ENCODE measurements at places on chromosomes 3 and 15.

GRCh38 chr15:41772720-41773331, 1.5 kb upstream of the MAPKBP1 start:
- peak; percentile 39 for DNase-seq

DNA sequence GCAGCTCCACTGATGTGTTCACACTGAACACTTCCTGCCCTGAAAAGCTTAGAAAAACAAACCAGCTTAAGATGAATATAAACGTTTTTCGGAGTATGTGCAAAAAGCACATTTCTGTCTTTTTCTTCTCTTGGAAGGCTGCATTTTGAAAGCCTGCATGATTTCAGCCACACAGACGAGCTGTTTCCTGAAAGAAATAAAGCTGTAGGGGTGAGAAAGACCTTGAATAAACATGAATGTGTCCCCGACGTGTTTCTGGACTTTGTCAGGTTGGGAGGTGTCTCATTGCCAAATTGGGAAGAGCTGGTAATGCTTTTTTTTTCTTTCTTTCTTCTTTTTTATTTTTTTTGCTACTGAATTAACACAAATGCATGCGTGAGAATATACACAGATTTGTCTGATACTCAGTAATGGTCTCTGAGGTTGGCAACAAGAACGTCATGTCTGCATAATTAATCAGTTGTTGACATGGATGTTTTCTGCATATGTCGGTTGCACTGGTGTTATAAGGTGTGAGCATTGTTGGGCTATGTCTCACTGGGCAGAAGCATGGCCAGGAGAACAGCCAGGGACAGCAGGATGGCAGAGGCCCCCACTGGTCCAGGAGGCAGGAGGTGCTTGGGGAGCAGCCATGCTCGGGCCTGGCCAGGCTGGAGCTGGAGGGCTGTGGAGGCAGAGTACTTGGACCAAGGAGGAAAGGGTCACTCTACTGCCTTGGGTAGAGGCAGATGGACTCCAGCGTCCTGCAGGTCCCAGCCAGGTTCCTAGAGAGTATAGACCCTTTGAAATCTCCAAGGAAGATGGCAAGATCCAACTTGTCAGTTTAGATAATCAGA, 39.0 kb downstream of the ADAMTSL3 start:
- no peak for DNase-seq

GRCh38 chr3:55486101-55486856, 827 bp downstream of the WNT5A start:
- no peak for DNase-seq

DNA sequence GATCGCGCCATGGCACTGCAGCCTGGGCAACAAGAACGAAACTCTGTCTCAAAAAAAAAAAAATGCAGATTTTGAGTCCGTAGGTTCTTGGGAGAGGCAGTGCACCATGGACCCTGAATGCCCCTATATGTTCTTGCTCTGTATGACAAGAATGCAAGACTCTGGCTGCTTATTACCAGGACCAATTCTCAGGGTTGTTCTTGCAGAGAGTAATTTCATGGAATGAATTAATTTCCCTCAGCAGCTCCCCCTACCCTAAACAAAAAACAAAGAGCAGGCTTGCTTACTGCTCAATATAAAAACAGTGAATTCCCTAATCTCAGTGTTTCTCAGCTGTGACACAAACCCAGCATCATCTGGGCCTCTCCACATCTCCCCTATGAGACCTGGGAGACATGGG, 20.5 kb upstream of the DYNC1LI1 start:
- no peak for DNase-seq

DNA sequence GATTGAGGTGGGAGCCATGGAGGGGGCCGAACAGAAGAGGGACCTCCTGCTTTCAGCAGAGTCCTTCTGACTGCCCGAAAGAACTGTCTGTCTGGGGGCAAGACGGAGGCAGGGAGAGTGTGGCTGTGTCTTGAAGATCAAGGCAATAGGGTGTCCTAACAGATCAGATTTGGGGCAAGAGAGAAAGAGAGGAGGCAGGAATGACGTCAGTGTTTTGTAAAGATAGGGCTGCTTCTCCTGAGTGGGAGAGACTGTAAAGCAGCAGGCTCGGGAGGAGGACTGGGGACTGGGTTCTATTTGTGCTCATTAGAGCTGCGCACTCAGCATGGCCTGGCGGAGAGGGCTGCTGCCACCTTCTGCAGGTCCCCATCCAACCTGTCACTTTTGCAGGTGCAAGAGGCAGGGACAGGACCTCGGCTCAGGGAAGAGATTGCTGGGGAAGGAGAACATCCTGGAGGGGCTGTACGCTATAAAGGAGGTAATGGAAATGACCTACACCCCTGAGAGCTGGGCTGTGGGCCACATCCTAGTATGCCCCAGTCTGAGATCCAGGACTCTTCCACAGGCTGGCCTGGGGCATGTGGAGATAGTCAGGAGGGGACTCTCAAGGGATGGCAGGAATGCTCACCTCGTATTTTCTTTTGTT, 29.0 kb upstream of the FGD5 start:
- DNase-seq: no peak

- DNase-seq: no peak
These were observed 486.3 kb upstream of the TBL1XR1 start for GRCh38 chr3:177683586-177683985.

DNA sequence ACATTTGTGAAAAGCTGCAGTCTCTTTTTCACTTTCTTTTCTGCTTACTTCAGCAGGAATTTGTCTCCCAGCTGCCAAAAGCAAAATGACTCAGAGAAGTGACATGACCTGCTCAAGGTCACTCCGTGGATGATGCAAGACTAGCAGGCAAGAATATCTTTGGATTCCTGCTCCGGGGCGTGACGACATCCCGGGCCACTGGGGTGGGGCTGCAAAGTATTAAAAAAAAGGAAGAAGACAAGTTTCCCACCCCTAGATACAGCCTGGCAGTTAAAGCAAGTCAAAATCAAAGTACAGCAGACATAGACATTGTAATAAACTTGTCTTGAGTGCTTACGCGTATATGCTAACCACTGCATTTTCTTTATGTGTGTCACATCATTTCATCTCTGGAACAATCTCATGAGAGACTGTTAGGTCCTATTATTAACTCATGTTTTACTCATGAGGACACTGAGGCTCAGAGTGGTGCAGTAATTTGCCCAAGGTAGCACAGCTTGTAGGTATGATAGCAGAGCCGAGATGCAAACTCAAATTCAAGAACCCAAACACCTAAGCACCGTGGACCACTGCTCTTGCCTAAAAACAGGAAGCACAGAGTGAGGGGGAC, 485.2 kb upstream of the PROK2 start:
- no peak for DNase-seq

- no peak for DNase-seq
These were observed 71.4 kb upstream of the ROPN1 start for GRCh38 chr3:124063197-124063909.

DNA sequence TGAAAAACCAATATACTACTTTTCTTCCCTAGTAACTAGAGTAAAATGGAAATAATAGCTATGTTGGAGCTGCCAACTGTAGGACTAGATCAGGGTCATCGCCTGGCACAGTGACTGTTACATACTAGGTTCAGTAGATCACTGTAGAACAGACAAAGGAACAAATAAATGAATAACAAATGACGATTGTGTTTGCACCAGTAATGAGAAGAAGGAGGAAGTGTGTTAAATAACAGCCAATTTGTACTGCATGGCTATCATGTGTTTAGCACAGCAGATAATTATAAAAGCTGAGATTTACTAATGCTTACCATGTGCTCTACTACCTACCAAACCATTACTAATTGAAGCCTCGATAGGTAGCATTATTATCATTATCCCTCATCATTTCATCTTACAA, 85.3 kb upstream of the FXR1 start:
- no peak for DNase-seq

DNA sequence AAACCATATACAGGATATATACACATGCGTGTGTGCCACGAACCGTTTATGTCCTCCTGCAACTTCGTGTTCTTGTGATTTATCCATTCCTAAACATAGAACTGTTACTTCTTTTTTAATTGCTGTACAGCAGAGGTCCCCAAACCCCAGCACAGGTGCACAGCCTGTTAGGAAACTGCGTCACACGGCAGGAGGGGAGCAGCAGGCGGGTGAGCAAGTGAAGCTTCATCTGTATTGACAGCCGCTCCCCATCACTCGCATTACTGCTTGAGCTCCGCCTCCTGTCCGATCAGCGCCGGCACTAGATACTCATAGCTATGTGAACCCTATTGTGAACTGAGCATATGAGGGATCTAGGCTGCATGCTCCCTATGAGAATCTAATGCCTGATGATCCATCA, 34.9 kb upstream of the NRROS start:
- no peak for DNase-seq

GRCh38 chr3:142275856-142276255, 50.5 kb upstream of the GK5 start:
- no peak for DNase-seq

DNA sequence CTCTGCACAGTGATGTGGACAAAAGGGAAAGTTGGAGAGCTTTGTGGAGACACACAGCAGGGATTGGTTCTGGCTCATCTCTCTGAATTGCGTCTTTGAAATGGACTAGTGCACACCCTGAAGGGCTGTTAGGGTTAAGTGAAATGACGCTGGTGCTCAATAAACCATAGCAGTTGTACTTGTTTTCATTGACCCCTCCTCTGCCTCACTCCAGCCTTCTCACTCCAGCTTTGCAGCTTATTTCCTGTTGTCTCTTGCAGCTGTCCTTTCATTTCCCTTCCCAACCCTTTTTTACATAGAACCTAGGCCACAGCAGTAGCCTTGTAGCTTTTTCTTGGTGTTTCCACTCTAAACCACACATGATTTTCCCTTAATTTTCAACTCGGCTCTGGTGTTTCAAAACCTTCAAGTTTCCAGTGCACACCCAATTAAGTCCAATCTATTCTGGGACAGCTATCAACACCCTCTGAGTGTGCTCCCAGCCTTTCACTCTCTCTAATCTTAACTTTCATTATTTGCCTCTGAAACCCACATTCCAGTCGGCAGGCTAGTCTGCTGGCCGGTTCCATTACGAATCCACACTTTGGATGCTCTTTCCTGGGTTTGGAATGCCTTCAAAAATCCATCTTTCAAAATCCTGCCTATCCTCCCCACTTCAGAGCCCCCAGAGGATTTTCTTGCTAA, 6.4 kb downstream of the C3orf52 start:
- DNase-seq: no peak

- DNase-seq: no peak
These were observed 42.0 kb downstream of the WHAMM start for GRCh38 chr15:82851306-82851850.

- no peak for DNase-seq
These were observed 184.7 kb downstream of the RAB11A start for GRCh38 chr15:66053991-66054390.

Measured in GM18507 (cell line).